ENCODE measurements at places on chromosomes 12 and 14.
A peak's percentile ranks its signal among the peaks of the same experiment; 100 is the strongest.

GRCh38 chr14:103656031-103656755, 27.2 kb downstream of the KLC1 start:
- no peak for DNase-seq

- DNase-seq = no peak
Measured at GRCh38 chr12:26822026-26822425, 11.0 kb downstream of the ITPR2 start.

GRCh38 chr12:47820631-47821345, 1.1 kb upstream of the HDAC7 start:
- DNase-seq = no peak

DNA sequence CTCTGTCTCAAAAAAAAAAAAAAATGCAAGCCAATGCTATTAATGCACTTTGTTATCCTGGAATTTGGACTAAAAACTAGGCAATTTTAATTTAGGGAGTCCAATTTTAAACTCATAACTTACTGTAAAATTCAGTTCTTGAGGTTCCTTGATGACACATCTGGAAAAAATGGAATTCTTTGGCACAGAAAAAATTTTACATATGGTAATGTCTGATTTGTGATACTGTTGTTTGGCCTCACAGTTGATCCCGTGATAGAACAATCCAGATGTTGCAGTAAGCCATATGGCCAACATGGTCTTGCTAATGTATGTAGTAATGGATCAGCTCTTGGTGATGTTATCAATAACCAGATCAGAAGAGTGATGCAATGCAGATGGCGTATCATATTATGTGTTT, 1089.8 kb downstream of the FLRT2 start:
- no peak for DNase-seq

- DNase-seq = no peak
Measured at GRCh38 chr12:91574391-91574790, 391.8 kb upstream of the DCN start.

- DNase-seq = no peak
Measured at GRCh38 chr12:118541071-118541470, 164.7 kb downstream of the SUDS3 start.

DNA sequence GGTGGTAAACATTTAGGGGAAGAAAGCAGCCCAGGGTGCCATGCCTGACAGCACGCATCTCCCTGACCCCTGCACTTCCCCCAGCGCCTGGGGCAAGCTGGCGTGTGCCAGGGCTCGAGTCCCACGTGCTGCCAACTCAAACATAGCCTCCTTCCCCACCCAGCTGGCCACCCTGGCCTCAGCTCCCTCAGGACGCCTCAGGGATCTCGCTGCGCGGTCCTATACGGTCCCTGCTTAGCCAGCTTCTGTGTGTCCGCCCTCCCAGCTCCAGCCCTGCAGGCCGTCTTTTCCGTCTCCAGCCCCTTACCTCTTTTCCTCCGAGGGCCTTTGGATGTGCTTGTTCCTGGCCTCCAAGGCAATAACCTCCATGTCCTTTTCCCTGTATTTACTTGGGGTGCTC, 71.0 kb downstream of the TESC start:
- no peak for DNase-seq

DNA sequence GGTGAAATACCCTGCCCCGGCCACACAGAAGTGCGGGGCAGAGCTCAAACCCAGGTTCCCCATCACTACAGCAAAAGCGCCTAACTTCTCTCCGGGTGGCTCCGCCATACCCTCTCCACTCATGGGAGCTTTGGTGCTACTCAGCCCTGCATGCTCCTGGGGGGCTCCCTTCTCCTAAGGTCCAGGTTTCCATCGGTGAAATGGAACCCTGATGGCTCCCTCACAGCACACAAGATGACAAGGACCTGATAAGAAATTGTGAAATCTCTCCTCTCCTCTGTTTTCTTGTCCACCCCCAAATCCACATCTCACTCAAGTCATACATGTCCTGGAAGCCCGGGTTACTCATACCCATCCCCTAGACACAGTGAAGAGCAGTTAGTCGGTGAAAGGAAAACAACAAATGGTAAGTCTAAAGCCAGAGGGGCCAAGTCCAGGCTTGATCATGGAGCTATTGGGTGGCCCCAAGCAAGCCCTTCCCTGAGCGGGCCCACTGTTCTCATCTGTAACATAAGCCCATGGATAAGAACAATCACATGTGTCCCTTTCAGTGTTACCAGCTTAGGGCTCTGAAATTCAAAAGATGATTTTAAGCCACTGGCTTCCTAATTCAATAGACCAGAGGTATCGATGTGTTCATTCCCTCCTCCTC, 317.5 kb downstream of the BCL11B start:
- no peak for DNase-seq

- peak; percentile 18 for DNase-seq
Measured at GRCh38 chr12:96445691-96446583, 43.4 kb upstream of the CFAP54 start.

DNA sequence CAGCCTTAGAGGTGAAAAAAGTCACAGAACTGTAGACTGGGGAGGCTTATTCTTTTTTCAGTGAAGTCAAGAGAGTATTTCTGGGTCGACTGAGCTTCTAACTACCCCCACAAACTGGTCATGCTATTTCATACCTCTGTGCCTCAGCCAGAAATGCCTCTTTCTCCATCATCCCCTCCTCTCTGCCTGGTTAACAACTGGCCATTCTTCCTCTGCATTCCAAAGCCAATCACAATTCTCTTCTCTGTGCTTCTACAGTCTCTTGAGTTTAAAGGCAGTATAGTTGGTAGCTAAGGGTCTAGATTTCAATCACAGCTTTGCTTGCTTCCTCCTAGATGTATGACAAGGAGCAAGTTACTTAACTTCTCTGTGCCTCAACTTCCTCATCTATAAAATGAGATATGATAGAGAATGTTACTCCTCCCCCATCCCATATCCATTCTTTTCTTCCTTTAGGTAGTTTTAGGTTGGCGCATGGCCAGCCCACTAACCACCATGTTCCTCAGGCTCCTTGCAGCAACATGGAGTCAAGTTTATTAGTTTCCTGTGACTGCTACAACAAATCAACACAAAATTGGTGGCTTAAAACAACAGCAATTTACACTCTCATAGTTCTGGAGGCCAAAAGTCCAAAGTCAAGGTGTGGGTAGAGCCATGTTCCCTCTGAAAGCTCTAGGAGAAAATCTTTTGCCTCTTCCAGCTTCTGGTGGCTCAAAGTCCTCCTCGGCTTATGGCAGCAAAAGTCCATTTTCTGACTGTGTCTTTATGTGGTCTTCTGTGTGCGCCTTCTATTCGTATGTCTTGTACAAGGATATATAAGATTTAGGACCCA, 62.5 kb downstream of the ITPR2 start:
- no peak for DNase-seq

DNA sequence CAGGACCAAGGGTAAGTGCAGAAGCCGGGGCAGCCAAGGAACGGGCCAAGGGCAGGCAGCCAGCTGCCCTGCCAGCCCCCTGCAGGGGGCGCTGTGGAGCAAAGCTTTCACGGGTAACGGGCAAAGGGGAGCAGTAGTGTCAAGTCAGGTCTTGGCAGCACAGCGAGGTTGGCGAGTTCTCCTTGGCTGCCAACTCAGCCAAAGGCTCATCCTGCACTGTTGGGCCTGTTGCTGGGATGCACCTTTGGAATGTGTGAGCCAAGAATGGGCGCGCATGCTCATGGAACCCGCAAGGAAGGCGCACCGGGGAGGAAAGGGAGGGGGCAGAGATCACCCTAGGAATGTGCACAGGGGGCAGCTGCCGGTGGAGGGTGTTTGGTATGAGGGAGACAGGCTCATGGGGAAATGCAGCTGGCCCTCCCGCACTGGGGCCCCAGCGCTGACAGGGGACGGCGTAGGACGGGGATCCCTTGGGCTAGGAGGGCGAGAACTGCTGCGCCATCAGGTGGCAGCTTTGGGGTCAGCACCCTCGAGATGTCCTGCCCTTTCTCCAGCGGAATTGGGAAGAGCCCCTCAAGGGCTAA, 138.0 kb downstream of the ASCL4 start:
- peak; percentile 34 for DNase-seq

DNA sequence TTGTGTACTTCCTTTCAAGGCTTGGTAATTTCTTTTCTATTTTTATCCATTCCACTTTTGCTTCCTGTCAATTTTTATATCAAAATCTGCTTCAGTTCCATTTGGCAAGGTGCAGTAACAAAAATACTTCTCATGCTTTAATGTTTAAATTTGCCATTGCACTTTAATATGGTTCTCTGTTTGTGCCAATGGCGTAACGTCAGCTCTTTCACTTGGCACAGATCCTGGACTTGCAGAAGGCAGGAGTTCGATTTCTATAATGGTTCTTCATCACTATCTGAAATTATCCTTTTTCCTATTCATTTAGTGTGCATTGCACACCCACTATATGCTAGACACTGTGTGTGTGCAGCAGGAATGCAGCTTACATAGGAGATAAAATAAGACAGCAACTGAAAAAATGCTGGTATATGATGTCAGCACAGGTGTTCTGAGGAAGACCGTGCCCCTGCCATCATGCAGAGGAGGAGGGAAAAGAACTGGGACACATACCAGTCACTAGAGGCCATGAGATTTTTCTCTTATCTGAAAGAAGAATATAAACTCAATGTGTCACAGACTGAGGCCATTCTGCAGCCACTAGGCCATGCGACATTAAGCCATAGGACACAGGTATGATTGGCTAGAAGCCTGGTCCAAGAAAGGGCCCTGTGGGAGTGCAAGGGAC, 298.2 kb downstream of the RPAP3 start:
- DNase-seq = no peak

DNA sequence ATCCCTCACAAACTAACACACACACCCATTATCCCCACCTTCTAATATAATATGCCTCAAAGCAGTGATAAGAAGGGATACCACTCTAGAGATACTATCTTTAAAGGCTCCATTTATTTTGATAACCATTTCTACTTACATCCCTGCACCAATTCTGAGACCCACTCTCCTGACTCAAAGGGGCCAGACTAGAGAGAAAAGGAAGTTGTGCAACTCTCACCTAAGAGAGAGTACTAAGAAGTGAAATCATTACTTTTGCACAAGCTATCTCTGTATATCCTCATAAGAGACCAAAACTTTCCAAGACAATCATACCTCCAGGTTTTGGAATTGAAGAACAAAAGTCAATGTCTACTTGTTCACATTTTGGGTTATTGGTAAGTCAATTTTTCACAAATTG, 45.4 kb upstream of the USP15 start:
- DNase-seq = no peak

- DNase-seq = no peak
Measured at GRCh38 chr12:49345051-49345824, 1.4 kb upstream of the DNAJC22 start.

- DNase-seq = no peak
Measured at GRCh38 chr12:113238309-113238708, 17.0 kb downstream of the TPCN1 start.

DNA sequence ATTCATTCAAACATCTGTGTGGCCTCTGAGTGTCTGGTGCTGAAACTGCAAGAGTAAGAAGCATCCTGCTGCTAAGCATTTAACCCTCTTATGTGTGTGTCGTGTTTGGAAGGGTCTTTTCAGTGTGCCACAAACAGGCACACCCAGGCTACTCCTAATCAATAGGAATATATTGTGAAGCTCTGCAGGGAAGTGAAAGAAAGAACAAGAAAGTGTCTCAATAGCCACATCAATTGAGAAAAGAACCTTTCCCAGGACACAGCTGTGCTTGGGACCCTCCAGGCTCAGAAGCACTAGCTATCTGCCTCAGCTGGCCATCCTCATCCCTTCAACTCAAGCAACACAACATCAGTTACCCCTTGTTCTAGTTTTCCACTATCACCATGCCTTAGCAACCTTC, 13.4 kb upstream of the KRAS start:
- no peak for DNase-seq

GRCh38 chr14:20684662-20685456, 499 bp downstream of the RNASE4 start:
- no peak for DNase-seq

GRCh38 chr12:125418902-125419564, 353.8 kb downstream of the AACS start:
- DNase-seq = no peak

- DNase-seq = peak; percentile 27
Measured at GRCh38 chr14:21923820-21924219, 250.2 kb upstream of the OR4E1 start.
